Central memory CD4-positive, alpha-beta T cell (primary cell): ENCODE measurements at places on chromosomes 2 and 18.

DNA sequence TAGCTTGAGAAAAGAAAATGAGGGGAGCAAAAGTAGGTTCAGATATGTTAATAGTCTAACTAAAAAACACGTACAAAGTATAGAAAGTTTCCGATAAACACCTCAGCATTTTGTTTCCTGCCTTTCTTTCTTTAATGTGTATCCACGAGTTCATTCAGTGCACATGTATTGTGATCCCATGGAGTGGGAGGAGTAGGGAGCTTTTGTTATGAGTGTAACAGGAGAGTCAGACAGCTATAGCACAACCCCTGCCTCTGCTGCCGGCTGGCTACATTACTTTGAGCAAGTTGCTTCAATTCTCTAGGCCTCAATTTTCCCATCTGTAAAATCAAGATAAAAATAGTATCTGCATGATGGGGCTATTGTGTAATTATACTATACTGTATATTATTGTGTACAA is 249.2 kb upstream of the FIGN start:
- no peak for DNase-seq

DNA sequence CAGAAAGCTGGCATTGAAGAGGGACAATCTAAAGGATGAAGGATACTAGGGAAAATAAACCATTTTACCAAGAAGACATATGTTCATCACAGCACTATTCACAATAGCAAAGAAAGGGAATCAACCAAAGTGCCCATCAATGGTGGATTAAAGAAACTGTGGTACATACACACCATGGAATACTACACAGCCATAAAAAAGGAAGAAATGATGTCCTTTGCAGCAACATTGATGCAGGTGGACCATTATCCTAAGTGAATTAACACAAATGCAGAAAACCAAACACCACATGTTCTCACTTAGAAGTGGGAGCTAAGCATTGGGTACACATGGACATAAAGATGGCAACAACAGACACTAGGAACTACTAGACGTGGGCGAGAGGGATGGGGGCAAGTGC is 7.2 kb upstream of the MFF start:
- DNase-seq: no peak

DNA sequence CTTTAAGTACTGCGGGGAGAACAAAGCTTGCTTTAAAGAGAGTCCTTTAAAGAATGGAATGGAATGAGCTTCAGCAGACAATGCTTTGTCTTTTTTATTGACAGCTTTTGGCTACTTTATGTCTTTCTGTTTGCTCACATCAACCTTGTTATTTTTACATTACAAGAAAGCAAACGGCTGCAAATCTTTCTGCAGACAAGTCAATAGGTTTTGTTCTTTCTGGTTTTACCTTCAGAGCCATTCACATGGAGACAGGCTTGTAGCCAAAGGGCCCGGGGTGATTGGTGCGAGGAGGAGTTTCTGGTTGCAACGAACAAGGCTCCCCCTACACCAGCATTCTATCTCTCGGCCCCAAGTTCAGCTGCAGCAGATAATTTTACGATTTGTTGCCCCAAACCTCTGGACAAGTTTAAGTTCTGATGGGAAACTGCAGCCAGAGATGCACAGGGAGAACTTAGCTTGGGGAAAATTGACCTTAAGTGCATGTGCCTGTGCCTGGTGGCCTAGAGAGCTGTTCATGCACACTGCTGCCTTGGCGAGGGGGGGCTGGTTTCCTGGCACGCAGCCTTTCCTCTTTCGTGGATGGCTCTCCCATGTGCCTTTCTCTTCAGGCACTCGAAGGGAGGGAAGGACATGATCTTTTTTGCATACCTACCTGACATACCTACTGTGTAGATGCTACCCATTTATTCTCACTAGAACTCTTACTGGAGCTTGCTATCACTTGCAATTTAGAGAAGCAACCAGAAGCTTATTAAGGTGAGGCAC is 543.2 kb downstream of the DCDC2C start:
- DNase-seq: no peak

- no peak for DNase-seq
Measured at GRCh38 chr2:11499081-11499743, 33.3 kb upstream of the E2F6 start.

DNA sequence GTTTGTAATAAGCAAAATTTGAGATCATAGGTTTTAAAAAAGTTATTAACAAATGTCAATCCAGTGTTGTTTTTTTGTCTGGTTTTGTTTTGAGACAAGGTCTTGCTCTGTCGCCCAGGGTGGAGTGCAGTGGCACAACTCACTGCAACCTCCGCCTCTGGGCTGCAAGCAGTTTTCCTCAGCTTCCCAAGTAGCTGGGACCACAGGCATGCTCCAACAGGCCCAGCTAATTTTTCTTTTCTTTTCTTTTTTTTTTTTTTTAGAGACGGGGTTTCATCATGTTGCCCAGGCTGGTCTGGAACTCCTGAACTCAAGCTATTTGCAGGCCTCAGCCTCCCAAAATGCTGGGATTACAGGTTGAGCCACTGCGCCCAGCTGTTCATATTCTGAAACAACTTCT is 31.3 kb downstream of the GALNT3 start:
- no peak for DNase-seq

GRCh38 chr2:109175350-109175678 is 46.3 kb downstream of the SH3RF3 start:
- no peak for DNase-seq

DNA sequence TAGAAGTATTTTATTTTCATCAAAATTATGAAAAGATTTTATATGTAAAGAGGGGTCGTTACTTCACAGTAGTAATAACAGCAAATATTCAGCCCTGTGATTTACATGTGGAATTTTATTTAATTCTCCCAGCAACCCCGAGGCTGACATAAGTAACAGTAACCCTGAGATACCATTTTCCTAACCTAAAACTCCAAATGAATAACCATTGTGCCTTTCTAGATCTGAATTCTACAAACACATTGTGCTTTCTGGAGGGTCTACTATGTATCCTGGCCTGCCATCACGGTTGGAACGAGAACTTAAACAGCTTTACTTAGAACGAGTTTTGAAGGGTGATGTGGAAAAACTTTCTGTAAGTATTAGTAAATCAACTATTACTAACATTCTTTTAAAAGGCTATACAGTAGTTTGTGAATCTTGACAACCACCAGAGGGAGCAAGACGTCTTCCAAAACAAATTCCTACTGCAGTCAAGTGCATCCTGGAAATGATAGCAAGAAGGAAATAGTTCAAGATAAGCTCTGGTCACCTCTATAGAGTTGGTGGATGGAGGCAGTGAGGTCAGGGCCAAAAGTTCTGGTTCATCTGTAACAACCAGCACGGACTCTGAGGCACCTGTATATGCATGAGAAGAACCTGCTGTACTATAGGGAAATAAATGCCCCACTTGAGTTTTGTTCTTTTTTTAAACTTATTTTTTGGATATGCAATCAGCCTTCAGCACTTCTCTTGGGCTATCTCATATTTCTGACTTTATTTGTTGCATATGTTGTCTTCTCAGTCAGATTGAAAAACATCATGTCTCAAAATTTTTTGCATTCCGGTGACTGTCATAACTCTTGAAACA is 37.4 kb downstream of the ACTR2 start:
- DNase-seq: peak; percentile 21

DNA sequence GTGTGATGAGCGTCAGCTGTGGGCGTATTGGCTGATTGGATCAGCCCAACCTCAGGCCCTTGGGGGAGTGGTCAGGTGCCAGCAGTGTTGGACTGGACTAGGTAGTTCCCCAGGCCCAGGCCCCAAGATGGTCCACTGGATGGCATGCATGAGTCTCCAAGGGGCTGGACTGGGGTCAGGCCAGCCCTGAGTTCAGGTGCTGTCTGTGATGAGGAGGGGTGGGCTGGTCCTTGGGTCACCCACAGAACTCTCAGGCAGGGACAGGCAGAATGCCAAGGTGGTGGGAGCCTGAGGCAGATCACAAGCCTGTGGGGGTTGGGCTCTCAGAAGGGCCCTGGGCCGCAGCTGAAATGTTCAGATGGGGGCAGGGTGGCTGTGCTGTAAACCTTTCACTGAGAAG is 59.5 kb upstream of the THUMPD2 start:
- DNase-seq: no peak

DNA sequence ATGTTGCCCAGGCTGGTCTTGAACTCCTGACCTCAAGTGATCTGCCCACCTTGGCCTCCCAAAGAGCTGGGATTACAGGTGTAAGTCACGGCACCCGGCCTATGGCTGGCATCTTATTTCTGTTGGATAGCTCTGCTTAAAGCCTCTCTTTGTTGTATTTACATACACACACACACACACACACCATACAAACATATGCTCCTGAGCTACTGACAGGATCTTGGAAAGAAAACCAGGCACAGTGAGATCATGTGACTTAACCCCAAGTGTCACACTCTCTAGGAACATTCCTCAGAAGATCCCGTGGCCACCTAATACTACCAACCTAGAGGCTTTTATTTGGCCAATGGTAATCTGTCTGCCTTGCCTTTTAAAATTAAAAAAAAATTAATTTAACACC is 85.1 kb upstream of the HAAO start:
- DNase-seq: no peak

DNA sequence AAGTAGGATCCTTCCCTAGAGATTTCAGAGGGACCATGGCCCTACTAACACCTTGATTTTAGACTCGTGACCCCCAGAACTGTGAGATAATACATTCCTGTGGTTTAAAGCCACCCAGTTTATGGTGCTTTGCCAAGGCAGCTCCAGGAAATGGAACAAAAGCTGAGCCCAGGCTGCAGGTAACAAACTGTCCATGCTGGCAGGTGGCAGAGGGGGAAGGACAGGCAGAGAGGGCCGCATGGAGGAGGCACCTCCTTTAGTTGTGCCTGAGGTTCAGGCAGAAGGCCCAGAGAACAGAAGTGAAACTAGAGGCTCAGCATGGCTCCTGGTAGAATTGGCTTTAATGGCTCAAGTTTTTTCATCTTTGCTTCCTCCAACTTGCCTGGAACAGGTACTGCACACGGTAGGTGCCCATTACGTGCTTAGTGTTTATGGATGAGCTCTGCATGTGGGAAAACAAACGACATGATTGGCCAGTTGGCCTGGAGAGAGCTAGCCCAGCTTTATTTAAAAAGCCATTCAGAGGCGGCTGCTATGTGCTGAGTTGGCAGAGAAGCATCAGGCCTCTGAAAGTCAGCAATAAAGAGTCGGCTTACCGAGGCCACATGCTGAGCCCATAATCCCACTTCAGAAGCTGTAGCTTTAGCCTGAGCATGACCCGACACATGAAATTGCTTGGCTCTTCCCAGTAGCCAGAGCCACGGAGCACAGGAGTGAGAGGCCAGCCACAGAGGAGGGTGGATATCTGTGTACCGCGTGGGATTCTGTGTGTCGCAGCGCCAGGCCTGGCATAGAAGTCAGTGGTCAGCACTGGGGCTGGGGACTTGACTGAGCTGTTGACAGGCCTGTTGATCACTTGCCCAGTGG is 36.5 kb downstream of the HS1BP3 start:
- DNase-seq: no peak

DNA sequence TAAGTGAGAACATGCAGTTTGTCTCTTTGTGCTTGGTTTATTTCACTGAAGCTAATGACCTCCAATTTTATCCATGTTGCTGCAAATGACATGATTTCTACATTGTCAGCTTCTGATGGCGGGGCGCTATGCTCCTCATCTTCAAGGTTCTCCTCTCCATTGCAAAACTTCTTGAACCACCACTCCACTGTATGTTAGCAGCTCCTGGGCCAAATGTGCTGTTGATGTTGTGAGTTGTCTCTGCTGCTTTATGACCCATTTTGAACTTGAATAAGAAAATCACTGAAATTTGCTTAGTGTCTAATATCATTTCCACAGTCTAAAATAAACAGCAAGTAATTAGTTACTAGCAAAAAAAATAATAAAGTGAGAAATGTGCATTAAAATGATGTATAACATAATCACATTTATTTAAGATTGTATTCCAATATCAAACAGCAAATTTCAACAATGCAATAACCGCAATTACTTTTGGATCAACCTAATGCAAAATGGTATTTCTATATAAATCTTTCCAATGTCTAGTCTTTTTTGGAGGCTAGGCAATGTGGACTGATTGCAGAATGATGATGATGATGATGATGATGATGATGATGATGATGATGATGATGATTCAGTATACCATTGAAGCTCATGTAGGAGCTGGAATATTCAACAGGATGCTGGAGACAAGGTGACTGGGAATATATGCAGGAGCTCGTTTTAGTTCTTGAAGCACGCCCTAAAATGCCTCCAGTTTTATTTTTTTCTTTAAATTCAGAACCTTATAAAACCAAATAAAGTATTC is 304.9 kb upstream of the KYNU start:
- DNase-seq: no peak

GRCh38 chr2:69966496-69966895 is 5.1 kb upstream of the ASPRV1 start:
- no peak for DNase-seq

- DNase-seq: no peak
Measured at GRCh38 chr2:68727683-68728375, 6.8 kb upstream of the ARHGAP25 start.

GRCh38 chr2:111946294-111947114 is 48.1 kb downstream of the MERTK start:
- DNase-seq: no peak

GRCh38 chr2:8548065-8548618 is 133.7 kb upstream of the ID2 start:
- DNase-seq: no peak

- peak; percentile 35 for DNase-seq
Measured at GRCh38 chr18:77899972-77900754, 650.5 kb downstream of the GALR1 start.

- no peak for DNase-seq
Measured at GRCh38 chr2:208049441-208049840, 24.1 kb upstream of the PLEKHM3 start.

DNA sequence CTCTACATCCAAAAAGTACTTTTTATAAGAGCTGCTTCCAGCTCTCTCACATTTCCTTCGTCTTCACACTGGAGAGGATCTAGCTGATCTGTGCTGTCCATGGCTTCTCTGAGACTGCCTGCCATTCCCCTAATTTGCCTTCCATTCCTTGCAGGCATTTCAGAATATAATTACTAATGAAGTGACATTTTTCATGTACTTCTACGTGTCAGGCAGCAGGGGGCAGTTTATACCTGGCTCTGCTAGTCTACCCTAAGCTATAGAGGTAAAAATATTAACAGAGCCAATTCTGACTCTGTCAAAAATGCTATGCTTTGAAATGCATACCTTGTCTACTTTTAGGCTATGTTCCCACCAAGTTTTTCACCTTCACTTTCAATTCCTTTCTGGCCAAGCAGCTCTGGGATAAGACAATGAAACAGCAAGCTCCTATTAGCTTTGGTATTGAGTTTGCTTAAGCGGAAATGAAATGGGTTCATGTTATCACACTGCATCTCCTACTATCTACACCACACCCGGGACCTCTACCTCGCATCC is 81.9 kb downstream of the MEP1B start:
- no peak for DNase-seq

DNA sequence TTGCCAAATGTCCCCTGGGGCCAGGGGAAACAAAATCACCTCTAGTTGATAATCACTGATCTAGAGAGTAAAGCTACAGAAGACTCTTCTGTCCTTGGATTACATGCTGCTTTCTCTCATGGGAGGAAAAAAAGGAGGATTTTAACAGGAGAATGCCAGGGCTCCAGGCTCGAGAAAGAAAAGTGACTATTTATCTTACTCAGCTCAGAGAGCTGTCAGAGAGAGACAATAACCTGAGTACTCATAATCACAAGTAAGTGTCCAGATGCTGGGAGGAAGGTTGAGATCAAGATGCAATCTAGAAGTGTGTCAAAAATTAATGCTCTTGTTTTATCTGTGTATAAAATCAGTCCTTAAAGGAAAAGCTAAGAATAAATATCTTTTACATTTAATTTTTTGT is 133.3 kb downstream of the PTRHD1 start:
- no peak for DNase-seq
